ENCODE measurements at places on chromosomes 2 and 18.

GRCh38 chr2:197786010-197786877 is 1.1 kb upstream of the BOLL start:
- DNase-seq, result peak; percentile 22

- no peak for DNase-seq
These were observed 81.8 kb downstream of the HDAC4 start for GRCh38 chr2:239318790-239319661.

- DNase-seq, result no peak
These were observed 30.1 kb upstream of the FMNL2 start for GRCh38 chr2:152304836-152305235.

GRCh38 chr2:46434851-46435273 is 44.5 kb upstream of the TMEM247 start:
- no peak for DNase-seq

GRCh38 chr2:219073413-219074129 is 12.8 kb upstream of the IHH start:
- DNase-seq, result no peak

GRCh38 chr2:39491653-39492052 is 54.6 kb upstream of the MAP4K3 start:
- no peak for DNase-seq

DNA sequence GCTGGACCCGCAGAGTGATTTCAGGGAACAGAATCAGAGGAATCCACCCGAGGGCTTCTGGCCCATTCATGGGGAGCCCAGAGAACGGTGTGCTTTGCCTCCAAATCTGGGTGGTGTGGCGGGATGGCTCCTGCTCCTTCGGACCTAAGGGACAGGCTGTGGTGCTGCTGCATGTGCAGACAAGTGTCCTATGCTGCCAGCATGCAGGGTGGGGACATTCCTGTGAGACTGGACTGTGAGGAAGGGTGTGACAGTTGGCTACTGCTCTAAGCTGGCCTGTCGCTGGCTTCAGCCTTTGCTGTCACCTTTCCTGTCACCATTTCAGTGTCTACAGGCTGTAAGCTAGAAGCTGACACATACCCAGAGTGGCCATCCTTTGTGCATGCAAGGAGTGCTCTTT is 2.9 kb upstream of the SLC4A3 start:
- no peak for DNase-seq

DNA sequence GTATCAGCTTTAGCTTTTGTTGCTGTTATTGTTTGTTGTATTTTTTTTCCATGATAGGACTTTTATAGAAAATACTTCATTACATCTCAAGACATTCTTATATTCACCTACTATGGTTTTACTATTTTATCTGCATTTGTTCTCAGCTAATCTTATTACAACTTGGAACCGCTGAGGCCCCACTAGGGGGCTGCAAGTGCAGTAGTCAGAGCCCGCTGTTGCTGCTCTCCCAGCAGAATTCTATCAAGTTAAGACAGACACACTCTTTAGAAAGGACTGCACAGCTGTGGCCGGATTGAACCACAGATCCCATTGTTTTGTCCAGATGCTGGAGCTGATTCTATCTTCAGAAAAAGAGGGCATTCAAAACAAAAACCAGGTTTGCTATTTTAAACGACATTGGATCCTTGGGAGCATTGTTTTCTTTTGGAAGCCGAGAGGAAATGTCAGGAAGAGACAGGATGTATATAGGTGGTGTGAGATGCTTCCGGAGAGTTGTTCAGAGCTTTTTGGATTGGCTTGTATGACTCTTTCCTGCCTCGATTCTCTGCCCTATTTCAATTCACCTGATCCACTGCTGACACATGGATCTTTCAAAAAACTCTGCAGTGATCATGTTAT is 105.7 kb upstream of the GAREM1 start:
- DNase-seq, result no peak

GRCh38 chr2:96702098-96702785 is 37.6 kb downstream of the LMAN2L start:
- no peak for DNase-seq

GRCh38 chr2:11876436-11876835 is 130.0 kb downstream of the LPIN1 start:
- DNase-seq, result no peak

DNA sequence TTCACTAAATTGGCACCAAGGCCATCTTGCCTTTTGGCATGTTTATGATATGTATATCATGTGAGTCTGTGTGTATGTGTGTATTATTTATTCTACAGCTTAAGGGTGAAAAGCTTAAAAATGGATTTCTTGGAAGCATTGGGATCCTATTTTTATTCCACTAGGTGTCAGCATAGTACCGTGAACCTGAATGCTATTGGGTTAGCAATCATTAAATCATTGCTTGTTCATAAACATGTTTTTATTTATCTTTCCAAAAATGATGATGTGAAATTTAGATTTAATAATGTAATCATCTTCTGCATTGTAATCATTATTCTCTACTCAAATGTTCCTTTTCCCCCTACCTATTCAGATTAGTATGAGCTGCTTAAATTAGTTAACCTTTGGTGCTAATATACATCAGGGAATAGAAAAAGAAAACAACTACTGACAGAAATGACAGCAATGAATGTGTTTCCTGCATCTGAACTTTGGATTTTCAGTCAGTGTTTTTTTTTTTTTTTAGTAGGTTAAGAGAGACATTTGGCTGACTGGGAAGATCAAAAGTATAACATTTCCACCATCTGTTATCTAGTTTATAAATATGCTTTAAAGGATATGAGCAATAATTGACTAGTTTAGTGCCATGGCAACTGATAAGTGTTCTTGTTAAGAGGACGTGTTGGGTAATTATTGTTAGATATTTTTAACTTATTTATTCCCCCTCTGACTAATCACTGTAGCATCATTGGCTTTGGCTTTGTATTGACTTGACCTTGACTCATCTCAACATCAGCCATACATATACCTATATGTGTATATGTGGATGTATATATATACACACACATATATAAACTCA is 14.1 kb upstream of the ZSWIM2 start:
- DNase-seq, result no peak

- DNase-seq, result no peak
These were observed 202.9 kb downstream of the MIB1 start for GRCh38 chr18:21943456-21943855.

DNA sequence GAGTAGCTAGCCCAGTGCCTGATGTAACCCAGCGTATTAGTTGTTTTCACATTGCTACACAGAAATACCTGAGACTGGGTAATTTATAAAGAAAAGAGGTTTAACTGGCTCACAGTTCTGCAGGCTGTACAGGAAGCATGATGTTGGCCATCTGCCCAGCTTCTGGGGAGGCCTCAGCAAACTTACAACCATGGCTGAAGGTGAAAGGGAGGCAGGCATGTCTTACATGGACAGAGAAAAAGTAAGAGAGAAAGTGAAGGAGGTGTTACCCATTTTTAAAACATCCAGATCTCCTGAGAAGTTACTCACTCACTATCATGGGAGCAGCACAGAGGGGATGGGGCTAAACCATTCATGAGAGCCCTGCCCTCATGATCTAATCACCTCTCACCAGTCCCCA is 6.1 kb upstream of the CYRIA start:
- DNase-seq, result no peak

- no peak for DNase-seq
These were observed 59.2 kb downstream of the ADI1 start for GRCh38 chr2:3460156-3460555.

DNA sequence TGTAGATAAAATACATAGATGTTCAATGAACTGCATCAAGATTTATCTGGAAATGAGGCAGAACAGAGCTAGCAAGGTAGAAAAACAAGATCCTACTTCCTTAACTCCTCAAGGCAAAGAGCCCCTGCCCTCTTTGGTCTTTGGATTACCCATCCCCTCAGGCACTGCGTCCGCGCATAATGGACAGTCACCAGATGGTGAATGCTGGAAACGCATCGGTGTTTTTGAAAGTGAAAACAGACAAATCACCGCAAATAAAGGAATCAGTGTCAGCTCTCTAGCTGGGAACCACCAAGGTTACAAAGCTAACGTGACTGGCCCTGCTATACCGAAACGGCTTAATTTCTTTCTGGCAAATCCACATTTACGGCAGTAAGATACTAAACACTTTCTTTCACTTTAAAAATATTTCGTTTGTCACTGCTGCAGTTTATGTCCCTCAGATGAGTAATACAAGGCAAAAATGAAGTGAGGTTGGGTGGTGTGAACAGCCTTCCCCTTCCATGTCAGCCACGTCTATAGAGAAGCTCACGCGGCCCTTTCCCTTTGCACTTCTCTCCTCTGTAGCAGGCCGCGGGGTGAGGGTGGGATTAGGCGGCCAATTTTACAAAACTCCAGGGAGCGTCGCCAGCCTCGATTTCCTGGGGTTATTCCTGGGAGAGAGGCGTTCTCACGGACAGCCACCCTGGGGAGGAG is 627 bp upstream of the GALR1 start:
- DNase-seq, result no peak

- DNase-seq, result no peak
These were observed 412.3 kb upstream of the RGPD4 start for GRCh38 chr2:107414376-107414775.

GRCh38 chr2:52288596-52288995 is 1256.7 kb upstream of the NRXN1 start:
- no peak for DNase-seq

DNA sequence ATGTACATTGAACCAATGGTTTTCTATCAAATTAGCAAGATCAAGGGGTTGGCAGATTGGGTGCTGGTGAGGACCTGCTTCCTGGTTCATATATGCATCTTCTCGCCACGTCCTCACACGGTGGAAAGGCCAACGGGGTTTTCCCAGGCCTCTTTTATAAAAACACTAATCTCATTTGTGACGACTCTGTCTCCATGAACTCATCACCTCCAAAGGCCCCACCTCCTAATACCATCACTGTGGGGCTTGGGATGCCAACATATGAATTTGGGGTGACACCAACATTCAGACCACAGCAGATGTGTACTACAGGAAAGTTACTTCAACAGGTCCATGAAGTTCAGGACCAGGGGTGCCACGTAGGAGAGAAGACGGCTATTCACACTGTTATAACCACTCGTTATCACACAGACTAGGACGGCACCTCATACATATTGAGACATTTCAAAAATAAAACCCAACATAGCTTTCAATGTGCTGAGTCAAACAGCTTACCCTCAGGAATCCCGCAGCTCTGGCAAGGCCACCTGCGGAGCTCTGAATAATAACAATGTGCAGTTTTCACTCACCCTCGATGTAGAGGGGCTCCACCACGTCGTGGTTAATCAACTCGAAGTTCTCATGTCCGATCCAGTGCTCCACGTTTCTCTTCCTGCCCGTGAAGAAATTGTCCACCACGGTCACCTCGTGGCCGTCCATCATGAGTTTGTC is 49.3 kb downstream of the UXS1 start:
- no peak for DNase-seq

DNA sequence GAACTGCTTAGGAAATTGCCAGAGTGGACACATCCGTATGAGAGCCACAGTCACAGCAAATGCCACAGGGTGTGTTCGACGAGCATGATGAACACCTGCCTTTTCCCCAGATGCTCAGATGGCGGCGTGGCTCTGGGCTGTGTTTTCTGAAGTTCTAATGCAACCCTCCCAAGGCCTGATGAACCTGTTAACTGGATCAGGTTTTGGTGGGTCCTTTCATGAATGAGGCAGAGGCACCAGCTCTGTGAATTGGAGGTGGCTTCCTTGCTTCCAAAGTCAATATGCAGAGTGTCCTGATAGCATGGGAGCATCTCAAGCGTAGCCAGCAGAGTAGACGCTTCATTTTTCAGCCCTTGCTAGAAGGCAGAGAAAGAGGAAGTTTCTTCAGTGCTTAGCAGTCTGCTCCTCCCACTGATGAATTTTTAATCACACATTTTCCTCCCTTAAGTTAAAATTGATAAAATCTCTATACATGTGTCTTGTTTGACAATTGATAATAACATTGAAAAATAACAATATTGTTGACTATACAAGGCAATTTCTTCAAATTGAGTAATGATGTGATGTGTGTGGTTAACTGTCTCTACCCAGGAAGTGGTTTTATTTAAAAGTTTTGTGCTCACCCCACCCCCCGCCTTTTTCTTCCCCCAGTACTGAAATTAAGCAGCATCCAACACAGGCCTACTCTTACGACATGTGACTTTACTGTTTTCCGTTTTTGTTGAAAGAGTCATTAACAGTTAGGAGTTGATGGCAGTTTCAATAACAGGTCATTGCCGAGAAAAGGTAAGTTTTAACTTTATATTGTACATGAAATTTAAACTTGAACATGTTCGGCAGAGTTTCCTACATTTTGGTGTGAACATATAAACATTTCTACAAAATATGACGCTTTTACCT is at the start of gene ARHGAP15:
Gene ARHGAP15, plus strand, starts transcription at position 739 of the 900 bp plus-strand sequence.
- DNase-seq, result peak; percentile 52

GRCh38 chr2:20836521-20836920 is 13.6 kb upstream of the LDAH start:
- DNase-seq, result no peak
